ENCODE measurements at places on chromosomes 2 and 18.

GRCh38 chr18:30988440-30988839 lies 54.1 kb downstream of the DSC3 start:
- DNase-seq, result no peak

- DNase-seq, result peak; percentile 9
Observed at GRCh38 chr2:172735582-172736423, at the start of gene RAPGEF4. TSS of gene RAPGEF4 (plus strand) at chr2:172735845. CDS start at chr2:172735984, 139 bp downstream.

DNA sequence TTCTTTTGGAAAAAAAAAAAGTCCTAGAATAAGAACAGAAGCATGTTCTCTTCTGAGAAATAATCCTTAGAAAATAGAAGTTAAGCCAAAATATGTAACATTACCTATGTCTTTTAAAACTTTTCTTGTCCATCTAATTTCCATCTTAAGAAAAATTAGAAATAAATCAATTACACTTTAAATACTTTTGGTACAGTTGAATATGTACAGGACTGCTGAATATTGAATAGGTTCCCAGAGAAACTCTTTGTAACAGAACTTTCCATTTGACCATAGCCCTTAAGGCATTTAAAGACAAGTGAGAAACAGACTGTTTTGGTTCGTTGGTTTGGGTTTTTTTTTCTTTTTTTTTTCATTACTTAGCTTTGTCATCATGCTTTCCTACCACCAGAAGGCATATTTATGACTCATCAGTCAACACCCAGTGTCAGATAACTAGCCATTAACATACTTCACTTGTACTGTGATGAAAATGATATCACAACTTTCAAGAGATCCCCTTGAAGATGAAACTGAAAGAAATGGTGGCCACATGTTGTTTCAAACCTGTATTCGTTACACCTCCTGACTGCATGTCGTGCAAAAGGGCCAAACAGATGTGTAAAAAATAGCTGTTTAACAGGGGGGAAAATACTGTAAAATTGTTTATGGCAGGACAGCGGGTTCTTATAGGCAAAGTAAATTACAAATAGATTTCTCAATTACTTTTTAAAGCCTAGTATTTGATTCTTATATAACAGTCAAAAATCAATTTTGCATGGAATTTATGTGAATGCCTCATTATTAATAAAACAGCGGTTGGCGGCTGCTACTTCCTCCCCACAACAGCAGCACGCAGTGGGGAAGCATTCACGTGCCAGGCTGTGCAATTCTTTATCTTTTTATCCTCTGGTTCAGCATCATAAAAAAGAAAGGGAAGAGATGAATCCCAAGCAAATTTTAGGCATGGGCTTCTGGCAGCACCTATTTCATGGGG lies 280.7 kb upstream of the HNRNPA3 start:
- DNase-seq, result no peak

DNA sequence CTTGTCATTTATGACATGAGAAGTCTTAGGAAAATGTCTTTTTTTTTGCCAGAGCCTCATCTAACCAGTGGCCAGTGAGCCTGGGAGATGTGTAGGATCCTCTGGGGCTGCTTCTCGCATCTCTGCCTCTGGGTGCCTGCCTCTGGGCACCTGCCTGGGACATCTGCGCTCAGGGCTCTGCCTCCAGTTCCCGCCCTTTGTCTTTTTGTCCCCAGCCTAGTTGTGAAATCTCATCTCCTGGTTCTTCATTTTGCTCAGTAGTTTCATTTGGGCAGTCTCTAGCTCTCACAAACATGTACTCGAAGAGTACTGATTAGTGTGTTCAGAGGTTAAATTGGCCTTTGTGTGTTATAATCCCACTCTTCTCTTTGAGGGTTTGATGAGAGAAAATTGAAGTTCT lies 92.0 kb downstream of the LTBP1 start:
- DNase-seq, result no peak

DNA sequence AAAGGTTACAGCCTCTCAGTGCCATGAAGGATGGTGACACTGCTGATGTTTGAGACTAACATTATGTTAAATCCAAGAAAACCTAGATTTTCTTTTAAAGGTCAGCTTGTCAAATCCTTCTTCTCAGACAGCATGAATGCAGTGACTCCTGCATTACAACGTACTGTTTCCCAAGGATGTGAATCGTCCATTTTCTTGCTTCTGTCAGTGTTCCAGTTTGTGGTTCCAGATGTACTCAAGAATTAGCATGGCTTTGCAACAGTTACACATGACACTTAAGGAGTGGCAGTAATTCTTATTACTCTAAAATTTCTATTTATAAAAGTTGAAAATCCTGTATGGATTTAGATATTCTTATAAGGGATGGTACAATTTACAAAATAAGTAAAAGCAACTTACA lies 1.5 kb upstream of the TTC39C start:
- no peak for DNase-seq

GRCh38 chr18:67282796-67283195 lies 233.7 kb downstream of the DSEL start:
- DNase-seq, result no peak

- DNase-seq, result no peak
Observed at GRCh38 chr2:157587576-157587975, 41.1 kb downstream of the ACVR1C start.

DNA sequence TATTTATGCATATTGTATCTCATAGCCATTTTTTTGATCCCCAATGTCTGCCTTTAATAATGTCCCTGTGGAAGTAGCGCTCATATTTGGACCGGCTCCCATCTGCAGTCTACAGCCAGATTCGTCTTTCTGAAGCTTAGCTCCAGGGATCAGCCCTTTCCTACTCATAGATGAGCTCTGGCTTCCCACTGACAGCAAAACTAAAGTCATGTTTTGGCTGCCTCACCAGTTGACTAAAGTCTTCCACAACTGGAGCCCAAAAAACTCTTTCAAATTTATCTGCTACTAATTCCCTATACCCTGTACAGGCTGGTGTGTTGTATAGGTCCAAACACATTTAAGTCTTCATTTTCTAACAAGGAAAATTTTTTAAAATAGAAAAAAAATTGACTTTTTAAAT lies 294.2 kb upstream of the HNMT start:
- DNase-seq, result no peak

GRCh38 chr18:40984856-40985255 lies 970.2 kb upstream of the PIK3C3 start:
- no peak for DNase-seq

DNA sequence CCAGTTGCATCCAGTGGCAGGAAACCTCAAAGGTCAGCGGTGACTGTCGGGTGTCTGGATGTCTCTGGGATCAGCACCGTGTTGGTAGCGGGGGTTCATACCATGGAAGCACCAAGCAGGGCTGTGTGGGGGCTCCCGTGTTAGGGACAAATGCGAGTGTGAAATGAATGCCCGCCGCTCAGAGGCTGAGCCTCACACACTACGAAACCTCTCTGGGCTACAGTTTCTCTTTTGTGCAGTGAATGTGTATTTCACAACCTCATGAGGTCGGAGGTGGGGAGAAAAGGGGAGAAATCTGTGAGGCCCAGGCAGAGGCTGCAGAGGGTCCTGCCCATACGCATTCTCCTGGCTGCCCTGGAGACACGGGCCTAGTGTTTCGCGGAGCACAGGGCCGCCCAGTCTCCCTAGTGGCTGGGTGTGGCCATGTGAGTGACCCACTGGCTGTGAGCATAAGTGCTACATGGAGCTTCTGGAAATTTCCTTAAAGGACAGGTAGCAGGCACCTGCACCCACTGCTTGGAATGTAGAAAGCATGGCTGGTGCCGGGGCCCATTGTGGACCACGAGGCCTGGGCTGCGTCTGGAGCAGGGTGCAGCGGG lies 138.0 kb upstream of the GLI2 start:
- no peak for DNase-seq

- DNase-seq, result no peak
Observed at GRCh38 chr2:218093879-218094278, 24.8 kb downstream of the RUFY4 start.

- DNase-seq, result no peak
Observed at GRCh38 chr2:18176679-18177215, 298.3 kb downstream of the KCNS3 start.

DNA sequence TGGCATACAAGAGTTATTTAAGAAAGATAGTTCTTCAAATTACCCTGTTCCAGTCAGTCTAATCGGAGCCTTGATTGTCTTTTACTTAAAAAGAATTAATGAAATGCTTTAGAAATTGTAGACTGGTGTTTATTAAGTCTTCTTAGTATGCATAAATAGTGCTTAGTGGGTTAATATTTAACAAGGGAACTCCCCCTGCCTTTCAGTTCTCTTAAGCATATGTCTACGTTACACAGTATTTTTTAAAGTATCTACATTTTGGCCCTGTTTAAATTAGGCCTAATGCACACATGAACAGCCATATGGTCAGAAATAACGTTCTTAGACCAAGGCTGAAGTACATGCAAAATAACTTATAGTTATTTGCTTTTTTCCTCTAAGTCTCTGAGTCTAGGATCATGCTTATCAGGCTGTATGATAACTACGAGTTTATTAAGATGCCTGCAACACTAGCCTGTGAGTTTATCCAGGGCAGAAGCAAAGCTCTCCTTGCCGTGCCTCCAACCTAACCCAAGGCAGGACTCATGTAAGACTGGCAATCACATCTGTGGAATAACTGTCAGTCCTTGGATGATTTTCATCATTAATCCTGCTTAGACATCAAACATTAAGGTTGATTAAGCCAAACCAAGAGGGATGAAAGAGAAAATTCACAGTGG lies 6.7 kb downstream of the BCL2 start:
- DNase-seq, result no peak

DNA sequence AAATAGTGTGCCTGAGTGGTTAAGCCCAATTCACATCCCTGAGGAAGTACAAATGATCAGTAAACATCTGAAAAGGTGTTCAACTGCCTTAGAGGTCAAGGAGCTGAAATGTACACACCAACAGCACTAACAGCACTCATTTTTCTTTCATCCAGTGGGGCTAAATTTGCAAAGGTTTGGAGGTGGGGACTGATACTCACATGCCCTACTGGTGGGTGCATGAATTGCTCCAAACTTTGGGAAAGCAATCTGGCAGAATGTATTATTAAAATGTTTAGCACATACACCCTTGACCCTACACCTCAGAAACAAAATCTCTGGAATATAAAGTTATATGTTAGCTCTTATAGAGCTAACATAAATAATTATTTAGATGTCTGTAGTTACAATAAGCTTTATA lies 19.0 kb upstream of the FAM178B start:
- no peak for DNase-seq

DNA sequence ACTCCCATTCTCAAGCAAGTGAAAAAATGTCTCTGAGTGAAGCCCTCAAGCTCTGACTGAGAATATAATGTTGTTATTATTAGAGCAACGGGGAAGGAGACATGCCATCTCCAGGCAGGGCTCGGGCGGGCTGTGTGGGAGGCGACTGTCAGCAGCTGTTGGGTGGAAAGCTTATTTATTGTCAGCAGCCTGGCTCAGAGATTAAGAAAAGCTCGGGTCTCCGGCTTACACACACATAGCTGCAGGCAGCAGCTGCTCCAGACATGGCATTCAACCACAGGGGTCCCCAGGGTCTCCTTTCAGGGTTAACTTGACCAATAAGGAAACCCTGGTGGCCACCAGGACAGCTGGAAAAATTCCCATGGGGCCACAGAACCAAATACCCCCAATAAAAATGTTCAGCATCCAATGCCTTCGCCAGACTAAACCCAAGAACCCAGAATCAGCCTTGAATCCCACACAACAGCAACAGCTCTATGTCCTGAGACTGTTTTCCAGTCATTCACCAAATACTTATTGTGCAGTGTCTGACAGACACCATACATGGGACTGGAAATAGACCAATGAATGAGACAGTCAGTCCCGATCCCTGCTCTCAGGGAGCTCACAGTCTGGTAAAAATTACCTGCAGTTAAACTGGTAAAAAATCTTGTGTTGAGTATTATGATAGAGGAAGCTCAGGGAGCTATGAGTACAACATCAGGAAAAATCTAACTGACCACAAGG lies 70.5 kb upstream of the RTN4 start:
- peak; percentile 54 for DNase-seq

DNA sequence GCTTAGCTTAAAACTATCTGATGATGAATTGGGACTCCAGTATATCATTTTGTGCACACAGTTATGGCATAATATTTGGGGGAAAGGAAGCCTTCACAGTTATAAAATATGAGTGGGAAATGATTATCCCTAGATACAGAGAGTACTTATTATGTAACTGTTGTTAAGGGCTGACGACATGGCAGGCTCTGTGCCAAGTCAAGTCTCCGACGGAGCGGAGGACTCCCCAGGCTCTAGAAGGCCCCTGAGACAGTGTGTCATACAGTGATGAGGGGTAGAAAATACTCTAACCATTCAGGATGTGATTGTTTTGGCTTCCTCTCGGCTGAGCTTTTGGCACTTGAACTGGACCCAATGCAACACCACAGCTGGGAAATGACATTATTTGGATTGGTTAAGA lies 211.8 kb downstream of the SLC8A1 start:
- DNase-seq, result peak; percentile 69

- DNase-seq, result no peak
Observed at GRCh38 chr2:174013315-174013751, 48.2 kb upstream of the SP3 start.

DNA sequence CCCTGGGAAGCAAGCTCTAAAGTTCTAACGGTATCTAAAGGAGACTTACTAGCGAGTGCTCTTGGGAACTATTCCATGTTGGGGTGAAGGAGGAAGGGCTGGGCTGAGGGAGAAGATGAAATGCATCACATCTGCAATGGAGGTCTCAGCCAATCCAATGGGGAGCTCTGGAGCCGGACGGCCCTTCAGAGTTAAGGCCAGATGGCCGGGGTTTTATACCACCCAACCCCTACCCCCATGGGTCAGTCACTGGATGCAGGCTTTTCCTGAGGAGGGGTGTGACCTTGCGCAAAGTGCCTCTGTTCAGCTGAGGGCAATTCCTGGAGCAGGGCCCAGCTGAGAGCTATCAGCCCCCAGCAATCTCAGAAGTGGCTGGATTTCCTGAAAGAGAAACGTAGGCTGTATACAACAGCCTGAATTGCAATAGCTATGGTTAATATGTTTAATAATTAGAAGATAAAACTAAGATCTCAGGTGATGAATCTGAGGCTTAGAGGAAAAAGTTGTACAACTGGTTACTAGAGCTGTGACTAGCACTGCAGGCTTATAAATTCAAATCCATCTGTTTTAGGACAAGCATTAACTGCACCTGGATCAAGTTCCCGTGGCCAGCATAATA lies 21.6 kb downstream of the EIPR1 start:
- DNase-seq, result no peak

DNA sequence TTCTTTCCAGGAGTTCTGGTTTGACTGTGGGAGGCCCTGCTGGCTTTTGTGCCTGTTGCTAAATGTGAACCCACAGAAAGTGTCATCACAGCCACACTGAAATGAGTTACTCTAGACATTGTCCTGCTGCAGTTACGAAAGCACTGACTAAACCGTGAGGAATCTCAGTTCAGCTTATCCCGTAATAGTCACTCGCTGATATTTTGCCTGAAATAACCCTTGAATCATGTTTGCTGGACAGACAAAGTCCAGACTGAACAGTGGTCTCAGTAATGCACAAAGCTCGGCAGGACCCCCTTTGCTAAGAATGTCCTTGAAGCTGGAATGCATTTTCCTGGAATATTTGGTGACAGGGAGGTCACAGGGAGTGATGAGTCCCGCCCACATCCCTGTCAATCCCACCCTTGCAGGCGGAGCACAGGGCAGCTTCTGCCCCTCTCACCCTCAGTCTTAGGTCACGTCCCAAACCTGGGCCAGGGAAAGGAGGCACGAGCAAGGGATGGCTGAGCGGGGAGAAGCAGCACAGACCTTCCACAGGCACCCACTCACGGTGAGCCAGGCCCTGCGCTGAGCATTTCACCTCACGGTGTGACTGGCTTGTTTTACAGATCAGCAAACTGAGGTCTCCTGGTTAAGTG lies 53.4 kb downstream of the ADI1 start:
- no peak for DNase-seq

- DNase-seq, result no peak
Observed at GRCh38 chr2:159010963-159011362, 42.5 kb downstream of the TANC1 start.

Measured in left lung (tissue), 14 donors.